GM12878 (cell line): ENCODE measurements at places on chromosomes 3 and 15. TPM values are rescaled to one million over a fixed set of nuclear protein-coding genes. Genes with fewer than 3 reads are reported as not detected.

SNTN gene
- total RNA-seq, result not detected in 2 replicates

CRYGS gene
- 1.7 and 2.1 TPM in 2 replicates for total RNA-seq

GCNT3 gene
- 0.11 and 0.31 TPM in 2 replicates for total RNA-seq

KLF15 gene
- 0.15 TPM in 1 of 2 replicates, not detected in the other for total RNA-seq

PPP1R14D gene
- not detected in 2 replicates for total RNA-seq

STXBP5L gene
- total RNA-seq, result not detected in 2 replicates

DPH3 gene
- 15.4 and 20.6 TPM in 2 replicates for total RNA-seq

GRCh38 chr15:34336991-34337556, 507 bp downstream of the SLC12A6 start:
- no peak for DNase-seq
- peaks cover 5% of the 10 kb centered on the region; the same call in 1 of the 2 replicates for H3K36me3 ChIP-seq
- peak overlapping the region; percentile 94 for H3K27ac ChIP-seq
- H3K4me1 ChIP-seq, result peaks cover 19% of the 10 kb centered on the region
- H3K4me3 ChIP-seq, result peak overlapping the region; percentile 72

DNA sequence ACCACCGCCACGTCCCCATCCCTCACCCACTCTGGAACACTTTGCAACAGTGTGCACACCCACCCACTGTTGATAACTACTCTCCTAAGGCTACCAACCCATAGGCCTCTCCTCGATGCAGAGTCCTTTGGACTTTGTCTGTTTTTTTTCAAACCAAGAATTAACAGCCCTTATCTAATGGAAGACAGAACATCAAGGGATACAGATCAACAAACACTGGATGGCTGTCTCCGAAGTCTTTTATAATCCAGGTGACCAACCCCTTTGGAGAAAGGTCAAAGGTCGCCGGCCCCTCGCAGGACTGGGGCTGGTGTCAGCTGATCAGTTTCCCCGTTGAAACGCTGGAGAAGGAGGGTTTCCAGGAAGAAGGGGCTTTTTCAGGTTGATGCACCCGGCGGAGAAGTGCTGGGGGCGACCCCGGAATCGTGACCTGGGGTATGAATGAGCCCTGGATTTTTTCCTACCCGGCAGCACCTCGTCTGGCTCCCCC, 532 bp downstream of the B4GALT4 start:
- H3K4me3 ChIP-seq, result peak overlapping the region; percentile 98
- H3K4me1 ChIP-seq, result peaks cover 4% of the 10 kb centered on the region; the same call in 1 of the 2 replicates
- DNase-seq, result no peak

DNA sequence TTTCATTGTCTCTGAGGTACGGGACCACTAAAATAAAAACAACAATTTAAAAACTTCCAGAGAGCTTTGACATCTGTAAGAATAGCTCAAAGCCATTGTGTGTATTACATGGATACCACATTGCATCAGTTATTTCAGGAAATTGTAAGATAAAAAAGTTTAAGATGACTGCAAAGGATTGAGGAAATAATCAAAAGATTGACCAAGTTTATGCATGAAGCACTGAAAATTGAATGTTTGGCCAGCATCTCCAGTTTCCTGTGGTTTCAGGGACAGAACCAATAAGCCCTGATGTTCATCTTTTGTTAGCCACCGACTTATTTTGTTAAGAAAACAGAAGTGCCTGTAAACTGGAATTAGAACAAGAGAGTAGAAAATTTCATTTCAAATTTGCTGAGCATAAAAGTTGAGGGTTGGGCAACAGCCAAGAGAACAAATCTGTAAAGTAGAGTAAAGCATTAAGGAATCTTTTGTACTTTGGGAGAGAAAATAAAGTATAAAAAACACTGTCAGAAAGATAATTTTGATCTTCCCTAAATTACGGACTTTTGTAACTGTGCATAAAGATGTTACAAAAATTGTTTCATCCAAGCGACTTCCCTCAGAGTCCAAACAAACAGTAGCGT, 211.5 kb upstream of the P2RY1 start:
- H3K27ac ChIP-seq, result no peak overlapping the region
- H3K27me3 ChIP-seq, result no peaks in the 10 kb centered on the region
- H3K4me1 ChIP-seq, result no peaks in the 10 kb centered on the region
- no peaks in the 10 kb centered on the region for H3K36me3 ChIP-seq
- H3K4me3 ChIP-seq, result no peak overlapping the region

DNA sequence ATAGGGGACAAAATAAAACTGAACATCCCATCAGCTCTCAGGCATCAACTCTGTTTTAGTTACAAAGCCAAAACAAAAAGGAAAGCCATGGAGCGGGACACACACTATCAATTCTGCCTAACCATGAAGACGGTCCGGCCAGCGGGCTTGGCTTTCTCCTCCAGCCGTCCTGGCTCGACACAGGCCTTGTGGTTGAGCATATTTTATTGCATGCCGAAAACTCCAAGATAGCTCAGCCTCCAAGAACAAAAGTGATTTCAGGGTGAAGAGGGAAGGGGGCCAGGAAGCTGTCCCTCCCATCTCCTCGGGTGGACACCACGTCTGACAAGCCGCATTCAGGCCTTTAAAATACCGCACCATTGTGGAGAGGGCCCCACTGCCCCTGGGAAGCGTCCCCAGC, 31.2 kb downstream of the WNT5A start:
- H3K36me3 ChIP-seq, result no peaks in the 10 kb centered on the region
- no peaks in the 10 kb centered on the region for H3K27me3 ChIP-seq
- H3K4me3 ChIP-seq, result no peak overlapping the region
- no peak for DNase-seq

GRCh38 chr15:68299436-68299835, 21.9 kb downstream of the FEM1B start:
- H3K36me3 ChIP-seq, result no peaks in the 10 kb centered on the region
- H3K27me3 ChIP-seq, result no peaks in the 10 kb centered on the region
- no peak for DNase-seq
- H3K27ac ChIP-seq, result peak overlapping the region; percentile 84
- H3K4me1 ChIP-seq, result peaks cover 27% of the 10 kb centered on the region

GRCh38 chr3:108223928-108224327, 1.7 kb upstream of the IFT57 start:
- DNase-seq, result no peak
- H3K27ac ChIP-seq, result no peak overlapping the region
- no peaks in the 10 kb centered on the region for H3K27me3 ChIP-seq
- peak overlapping the region; percentile 67; the same call in 1 of the 2 replicates for H3K4me3 ChIP-seq
- no peaks in the 10 kb centered on the region for H3K36me3 ChIP-seq
- peaks cover 9% of the 10 kb centered on the region; the same call in 1 of the 2 replicates for H3K4me1 ChIP-seq

GRCh38 chr3:36486009-36486795, 105.9 kb downstream of the STAC start:
- no peak for DNase-seq
- H3K4me1 ChIP-seq, result no peaks in the 10 kb centered on the region
- H3K27ac ChIP-seq, result no peak overlapping the region
- no peaks in the 10 kb centered on the region for H3K27me3 ChIP-seq

- H3K27ac ChIP-seq, result no peak overlapping the region
- H3K36me3 ChIP-seq, result no peaks in the 10 kb centered on the region; the same call in 1 of the 2 replicates
- no peak for DNase-seq
Observed at GRCh38 chr3:10017636-10018292, 8.5 kb upstream of the FANCD2 start.

GRCh38 chr15:57686657-57687056, 19.9 kb upstream of the POLR2M start:
- H3K36me3 ChIP-seq, result no peaks in the 10 kb centered on the region
- no peaks in the 10 kb centered on the region for H3K4me1 ChIP-seq
- DNase-seq, result no peak
- no peak overlapping the region for H3K4me3 ChIP-seq
- no peak overlapping the region for H3K27ac ChIP-seq
- no peaks in the 10 kb centered on the region for H3K27me3 ChIP-seq

DNA sequence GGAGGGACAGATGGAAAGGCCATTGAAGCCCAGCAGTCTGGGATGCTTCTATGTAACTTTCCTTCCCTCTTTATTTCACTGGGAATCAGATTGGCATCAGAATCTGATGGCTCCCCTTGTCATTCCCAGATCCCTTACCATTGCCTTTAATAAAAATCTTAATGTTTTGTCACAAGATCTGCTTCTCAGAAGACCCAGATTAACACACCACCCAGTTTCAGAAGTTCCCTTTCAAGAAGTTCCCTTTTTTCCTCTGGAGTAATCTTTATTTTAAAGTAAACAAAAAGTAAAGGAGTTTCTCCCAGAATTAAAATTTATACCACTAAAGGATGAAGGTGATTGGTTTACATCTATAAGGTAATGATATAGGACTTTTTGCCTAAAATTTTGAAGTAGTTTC, 76.4 kb downstream of the UBR1 start:
- H3K4me3 ChIP-seq, result no peak overlapping the region
- H3K36me3 ChIP-seq, result no peaks in the 10 kb centered on the region; the same call in none of the 2 replicates
- DNase-seq, result no peak
- H3K27ac ChIP-seq, result no peak overlapping the region
- H3K27me3 ChIP-seq, result no peaks in the 10 kb centered on the region

DNA sequence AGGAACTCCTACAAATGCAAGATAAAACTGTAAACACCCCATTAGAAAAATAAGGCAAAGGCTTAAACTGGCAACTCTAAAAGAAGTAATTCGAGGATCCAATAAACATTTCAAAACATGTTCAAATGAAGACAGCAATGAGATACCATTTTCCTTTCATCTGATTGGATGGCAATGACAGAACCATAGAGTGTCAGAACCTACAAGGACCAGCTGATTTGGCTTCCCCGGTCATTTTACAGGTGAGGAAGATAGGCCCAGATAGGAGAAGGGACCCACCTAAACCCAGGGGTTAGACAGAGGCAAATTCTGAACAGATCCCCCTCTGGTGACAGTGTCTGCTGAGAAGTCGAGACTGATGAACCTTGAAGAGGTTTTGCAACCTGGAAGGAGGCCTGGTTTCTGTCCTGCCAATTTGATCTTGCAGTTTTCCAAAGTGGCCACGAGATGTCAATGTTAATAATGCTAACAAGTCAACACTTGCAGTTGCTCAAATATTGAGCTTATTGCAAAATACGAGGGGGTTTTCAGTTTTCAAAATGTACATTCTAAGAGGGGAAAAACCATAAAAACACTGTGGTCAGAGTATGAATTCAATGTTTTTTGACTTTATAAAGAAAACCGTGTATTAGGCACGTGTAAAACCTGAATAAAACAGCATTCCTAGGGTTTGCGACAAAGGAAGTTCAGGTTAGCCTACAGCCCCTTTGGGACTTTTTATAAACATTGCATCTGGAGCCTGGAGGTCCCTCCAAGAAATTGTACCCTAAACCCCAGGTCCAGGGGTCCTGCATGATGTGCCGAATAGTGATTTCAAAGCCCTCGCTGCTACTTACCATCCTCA, 21.5 kb downstream of the CFAP161 start:
- H3K4me1 ChIP-seq, result no peaks in the 10 kb centered on the region
- no peak overlapping the region for H3K4me3 ChIP-seq
- H3K27me3 ChIP-seq, result no peaks in the 10 kb centered on the region
- no peak for DNase-seq

DNA sequence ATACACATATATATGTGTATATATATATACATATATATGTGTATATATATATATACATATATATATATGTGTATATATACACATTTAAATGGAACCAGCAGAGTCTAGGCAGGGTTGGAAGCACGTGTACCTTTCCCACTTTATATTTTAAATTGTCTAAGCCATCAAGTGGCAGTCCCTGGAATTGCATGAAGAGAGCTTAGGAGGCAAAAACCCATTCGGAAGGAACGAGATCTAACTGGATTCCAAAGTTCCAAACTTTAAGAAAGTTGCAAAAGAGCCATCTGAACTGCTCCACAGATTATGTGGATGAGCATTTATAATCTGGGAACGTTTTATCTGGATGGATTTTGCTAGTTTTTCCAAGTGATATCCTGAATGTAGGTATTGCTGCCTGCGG, 186.5 kb downstream of the FOXP1 start:
- DNase-seq, result no peak
- no peak overlapping the region for H3K27ac ChIP-seq
- H3K4me3 ChIP-seq, result no peak overlapping the region
- H3K36me3 ChIP-seq, result no peaks in the 10 kb centered on the region
- H3K27me3 ChIP-seq, result peaks cover 4% of the 10 kb centered on the region

DNA sequence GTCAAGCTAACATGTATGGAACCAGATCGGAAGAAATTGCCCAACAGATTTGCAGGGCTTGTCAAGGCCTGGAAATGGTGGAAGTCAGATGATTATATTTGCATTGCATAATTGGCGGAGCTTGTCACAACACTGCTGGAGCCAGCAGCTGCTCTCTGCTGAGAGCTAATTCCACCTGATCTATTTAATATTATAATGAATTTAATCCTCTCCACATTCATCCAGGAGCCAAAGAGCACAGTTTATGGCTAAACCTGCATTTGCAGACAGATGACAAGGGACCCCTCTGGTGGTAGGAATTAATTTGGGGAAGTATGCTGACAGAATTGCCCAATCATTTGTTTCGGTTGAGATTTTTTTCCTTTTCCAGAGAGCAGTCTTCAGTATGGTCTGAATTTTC, 730.2 kb downstream of the TUSC7 start:
- no peaks in the 10 kb centered on the region; the same call in 1 of the 2 replicates for H3K27me3 ChIP-seq
- no peak overlapping the region for H3K4me3 ChIP-seq
- H3K36me3 ChIP-seq, result no peaks in the 10 kb centered on the region
- DNase-seq, result no peak
- no peak overlapping the region for H3K27ac ChIP-seq
- H3K4me1 ChIP-seq, result no peaks in the 10 kb centered on the region

- H3K27ac ChIP-seq, result no peak overlapping the region
- H3K4me1 ChIP-seq, result no peaks in the 10 kb centered on the region
- no peaks in the 10 kb centered on the region for H3K36me3 ChIP-seq
- DNase-seq, result no peak
Observed at GRCh38 chr3:87503900-87504498, 227.6 kb upstream of the POU1F1 start.

GRCh38 chr3:49668414-49668797, 5.7 kb upstream of the APEH start:
- H3K27ac ChIP-seq, result no peak overlapping the region
- H3K36me3 ChIP-seq, result no peaks in the 10 kb centered on the region
- no peak for DNase-seq
- H3K4me1 ChIP-seq, result peaks cover 5% of the 10 kb centered on the region

GRCh38 chr3:4426782-4427344, 40.2 kb downstream of the SUMF1 start:
- no peaks in the 10 kb centered on the region for H3K27me3 ChIP-seq
- H3K36me3 ChIP-seq, result no peaks in the 10 kb centered on the region
- H3K27ac ChIP-seq, result peak overlapping the region; percentile 33
- no peak overlapping the region for H3K4me3 ChIP-seq

DNA sequence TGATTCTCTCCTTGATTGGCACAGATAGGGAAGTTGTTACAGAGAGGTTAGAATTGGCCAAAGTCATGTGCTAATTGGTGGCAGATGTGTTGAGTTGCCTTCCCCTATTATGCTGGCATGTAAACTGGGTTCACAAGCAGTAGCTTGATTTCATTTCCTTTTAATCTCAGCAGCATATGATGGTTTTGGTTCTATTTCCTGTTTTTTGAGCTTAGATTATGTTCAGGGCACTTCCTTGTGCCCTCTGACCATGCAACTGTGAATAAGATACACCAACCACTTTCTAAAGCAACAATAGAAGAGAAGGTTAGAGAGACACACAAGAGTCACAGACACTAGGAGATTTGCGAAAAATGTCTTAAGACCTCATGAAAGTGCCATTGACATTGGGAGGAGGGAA, 16.5 kb downstream of the HPS3 start:
- H3K36me3 ChIP-seq, result peaks cover 2% of the 10 kb centered on the region; the same call in 1 of the 2 replicates
- H3K27me3 ChIP-seq, result no peaks in the 10 kb centered on the region
- no peak for DNase-seq
- H3K4me1 ChIP-seq, result peaks cover 16% of the 10 kb centered on the region; the same call in 1 of the 2 replicates
- no peak overlapping the region for H3K27ac ChIP-seq
- H3K4me3 ChIP-seq, result no peak overlapping the region

- peak overlapping the region; percentile 97 for H3K4me3 ChIP-seq
- H3K27me3 ChIP-seq, result peaks cover 4% of the 10 kb centered on the region
- H3K36me3 ChIP-seq, result no peaks in the 10 kb centered on the region
- no peak for DNase-seq
- H3K27ac ChIP-seq, result peak overlapping the region; percentile 79
Observed at GRCh38 chr15:70096215-70097062, 1.3 kb downstream of the TLE3 start.
